ENCODE measurements at places on chromosomes 3 and 15.

GRCh38 chr15:31317421-31318327 is 9.0 kb upstream of the KLF13 start:
- DNase-seq = no peak

DNA sequence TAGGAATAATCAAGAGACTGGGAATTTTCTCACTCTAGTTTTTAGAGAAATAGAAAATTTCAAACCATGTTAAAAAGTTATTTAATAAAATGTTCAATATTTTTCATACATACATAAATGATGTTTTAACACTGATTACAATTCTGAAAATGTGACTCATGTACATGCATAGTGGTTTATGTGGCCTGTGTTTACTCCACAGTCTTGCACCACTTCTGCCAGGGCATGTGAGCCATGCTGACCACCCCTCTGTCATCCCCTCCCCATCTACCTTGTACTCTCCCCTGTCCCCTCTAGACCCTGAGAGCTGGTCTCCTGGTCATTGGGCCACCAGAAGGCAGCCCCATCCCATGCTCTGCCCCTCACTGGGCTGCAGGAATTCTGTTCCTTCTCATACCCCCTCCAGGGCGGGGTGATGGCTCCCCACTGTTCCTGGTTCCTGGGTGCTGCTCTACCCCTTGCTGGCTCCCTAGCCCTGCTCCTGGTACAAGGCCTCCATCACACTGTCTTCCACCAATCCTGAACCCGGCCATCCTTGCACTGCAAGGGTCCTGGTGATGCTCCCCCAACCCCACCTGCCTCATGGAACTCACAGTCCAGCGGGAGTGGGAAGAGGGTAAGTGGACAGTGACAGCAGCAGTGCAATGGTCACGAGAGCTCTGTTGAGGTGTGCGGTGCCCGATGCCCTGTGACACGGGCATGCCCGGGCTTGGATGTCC is 24.2 kb upstream of the SLC41A3 start:
- DNase-seq = no peak

DNA sequence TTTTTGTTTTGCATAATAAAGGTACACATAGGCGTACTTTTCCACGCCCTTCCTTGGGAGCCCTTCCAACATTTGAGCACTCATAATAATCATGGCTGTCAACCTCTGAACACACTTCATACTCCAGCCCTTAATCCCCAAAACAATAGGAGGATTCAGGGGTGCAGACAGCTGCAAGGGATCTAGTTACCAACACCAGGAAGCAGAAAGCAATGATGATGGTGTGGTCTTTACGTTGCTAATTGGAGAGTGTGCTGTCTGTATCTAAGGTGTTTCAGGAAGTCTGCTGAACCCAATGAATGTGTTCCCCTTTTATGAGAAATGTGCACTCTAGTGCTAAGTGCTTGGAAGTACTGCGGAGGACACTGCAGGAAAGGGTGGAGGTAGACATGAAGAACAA is 60.3 kb upstream of the PDZRN3 start:
- DNase-seq = no peak

GRCh38 chr3:117553461-117553860 is 843.9 kb downstream of the TUSC7 start:
- peak; percentile 37 for DNase-seq

DNA sequence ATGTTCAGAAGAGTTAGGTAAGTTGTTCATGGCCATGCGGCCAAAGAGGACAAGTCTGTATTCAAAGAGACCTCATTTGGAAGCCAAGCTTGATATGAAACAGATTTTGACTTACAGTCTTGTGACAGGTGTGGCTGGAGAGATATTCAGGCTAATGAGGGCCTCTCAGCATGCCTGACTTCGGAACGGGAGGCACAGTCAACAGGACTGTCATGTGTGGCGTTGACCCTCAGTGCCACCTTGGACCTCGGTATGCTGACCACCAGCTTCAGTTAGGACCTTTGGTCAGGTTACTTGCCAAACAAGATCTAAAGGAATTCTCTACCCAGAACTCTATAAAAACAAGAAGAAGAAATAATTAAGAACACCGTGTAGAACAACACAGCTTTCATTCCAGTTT is 124.1 kb downstream of the CHST2 start:
- no peak for DNase-seq

- no peak for DNase-seq
Measured at GRCh38 chr3:72753495-72753894, 94.8 kb downstream of the SHQ1 start.

DNA sequence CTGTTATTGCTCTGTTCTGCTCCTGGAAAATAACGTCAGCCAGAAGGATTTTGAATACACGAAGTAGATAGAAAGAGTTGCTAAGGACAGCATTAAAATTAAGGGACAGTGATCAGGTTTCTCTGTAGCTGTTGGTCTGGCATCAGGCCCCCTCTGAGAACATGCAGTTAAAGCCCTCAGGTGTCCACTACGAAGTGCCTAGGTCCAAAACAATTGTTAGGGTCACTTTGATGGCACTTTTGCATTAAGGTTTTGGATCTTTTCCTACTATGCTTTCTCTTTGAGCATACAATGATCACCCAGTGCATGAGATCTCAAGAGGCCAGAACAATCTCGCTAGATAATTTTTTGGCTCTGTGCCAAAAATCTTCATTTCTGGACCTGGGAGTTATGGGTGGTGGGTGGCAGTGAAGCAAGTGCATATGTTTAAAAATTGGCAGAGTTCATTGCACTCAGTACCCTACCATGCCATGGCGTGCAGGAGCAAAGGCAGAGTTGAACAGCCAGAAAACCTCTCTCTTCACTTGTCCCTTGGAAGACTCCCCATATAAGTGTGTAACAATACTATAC is 797.6 kb downstream of the ROBO2 start:
- no peak for DNase-seq

GRCh38 chr15:97114900-97115760 is 784.6 kb downstream of the NR2F2 start:
- no peak for DNase-seq

DNA sequence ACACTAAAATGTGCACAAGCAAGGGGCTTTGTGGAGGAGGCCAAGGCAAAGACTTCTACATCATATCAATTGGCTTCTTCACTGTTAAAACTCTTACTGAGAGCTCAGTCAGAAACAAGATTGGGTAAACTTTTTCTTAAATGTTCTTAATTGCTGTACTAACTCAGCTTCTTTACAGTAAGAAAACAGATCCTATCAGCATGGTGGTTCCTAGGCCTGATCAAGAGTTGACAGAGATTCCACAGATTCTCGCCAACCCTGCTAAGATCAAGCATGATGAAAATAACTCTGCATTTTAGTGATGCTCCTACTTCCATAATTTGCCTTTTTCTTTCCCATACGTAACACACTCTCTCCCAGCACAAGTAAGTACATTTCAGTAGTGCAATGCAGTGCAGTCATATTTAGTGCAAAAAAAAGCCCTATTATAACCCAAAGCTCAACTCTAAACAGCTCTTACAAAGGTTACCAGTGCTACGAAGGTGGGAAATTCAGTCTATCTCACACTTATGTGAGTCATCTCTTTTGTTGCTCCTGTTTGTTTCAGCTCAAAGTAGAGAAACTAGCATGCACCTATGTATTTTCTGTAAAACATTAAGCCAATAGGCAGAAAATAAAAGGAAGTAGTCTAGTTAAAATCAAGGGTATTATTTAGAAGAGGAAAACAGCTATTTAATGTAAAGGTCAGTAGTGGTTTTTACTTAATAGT is 29.9 kb downstream of the TIGIT start:
- DNase-seq = no peak

DNA sequence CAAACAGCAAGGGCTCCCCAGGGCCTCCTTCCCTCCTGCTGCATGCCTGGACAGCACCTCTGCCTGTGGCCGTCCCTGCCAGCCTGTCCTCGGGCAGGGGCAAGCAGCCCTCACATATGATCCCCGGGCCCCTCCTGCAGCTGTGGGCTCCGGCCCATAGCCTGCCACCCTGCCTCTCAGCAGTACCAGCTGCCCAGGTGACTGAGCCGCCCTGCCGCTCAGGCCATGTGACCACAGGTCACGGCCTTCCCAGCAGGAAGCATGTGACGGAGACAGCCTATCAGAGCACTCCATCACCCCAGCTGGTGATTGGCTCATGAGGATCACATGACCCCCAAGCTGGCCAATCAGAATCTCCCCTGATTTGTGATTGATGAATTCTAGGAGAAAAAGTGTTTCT is 23.9 kb downstream of the ALDH1L1 start:
- no peak for DNase-seq

- DNase-seq = no peak
Measured at GRCh38 chr15:73141216-73141900, 89.1 kb downstream of the NEO1 start.

DNA sequence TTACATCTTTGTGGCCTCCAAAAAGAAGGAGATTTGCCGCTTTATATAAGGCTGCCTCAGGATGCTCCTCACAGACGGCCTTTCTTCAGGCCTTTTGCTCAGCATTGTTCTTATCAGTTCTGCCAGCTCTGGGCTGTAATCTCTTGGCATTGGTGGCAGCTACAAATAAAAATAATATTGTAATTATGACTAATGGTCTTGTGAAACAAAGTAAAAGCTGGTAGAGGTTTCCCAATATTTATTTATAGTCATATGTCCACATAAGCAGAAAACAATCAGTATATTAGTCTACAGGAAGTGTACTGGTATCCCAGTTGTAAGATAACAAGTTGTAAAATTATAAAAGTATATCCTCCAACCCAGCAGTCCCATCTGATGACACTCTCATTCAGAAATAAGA is 7.3 kb downstream of the NEK4 start:
- no peak for DNase-seq

GRCh38 chr15:43187544-43188155 is 2.4 kb downstream of the CCNDBP1 start:
- DNase-seq = peak; percentile 50

GRCh38 chr3:111989061-111989678 is 9.6 kb upstream of the TAGLN3 start:
- DNase-seq = peak; percentile 66

DNA sequence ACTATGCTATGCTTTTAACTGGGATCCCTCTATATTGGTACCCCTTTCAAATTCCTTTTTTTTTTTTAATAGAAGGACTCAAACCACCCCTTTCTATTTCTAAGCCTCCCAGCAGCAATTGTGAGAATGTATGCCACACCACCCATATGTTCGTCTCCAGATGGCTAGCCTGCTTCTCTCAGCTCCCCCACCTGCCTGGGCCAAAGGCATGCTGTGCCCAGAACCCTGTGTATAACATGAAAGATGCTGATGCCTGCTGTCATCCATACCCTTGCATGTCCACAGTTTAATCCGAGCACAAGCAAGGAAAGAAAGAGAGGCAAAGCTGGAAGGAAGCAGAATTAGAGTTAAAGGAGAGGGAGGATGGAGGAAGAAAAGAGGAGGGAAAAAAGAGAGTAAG is 159.5 kb upstream of the CNTN6 start:
- DNase-seq = no peak

GRCh38 chr3:5633960-5634359 is 446.5 kb downstream of the EDEM1 start:
- DNase-seq = no peak

Data from fibroblast of skin of right quadriceps (primary cell).